ENCODE measurements at places on chromosomes 11 and 22.
A peak's percentile ranks its signal among the peaks of the same experiment; 100 is the strongest.

DNA sequence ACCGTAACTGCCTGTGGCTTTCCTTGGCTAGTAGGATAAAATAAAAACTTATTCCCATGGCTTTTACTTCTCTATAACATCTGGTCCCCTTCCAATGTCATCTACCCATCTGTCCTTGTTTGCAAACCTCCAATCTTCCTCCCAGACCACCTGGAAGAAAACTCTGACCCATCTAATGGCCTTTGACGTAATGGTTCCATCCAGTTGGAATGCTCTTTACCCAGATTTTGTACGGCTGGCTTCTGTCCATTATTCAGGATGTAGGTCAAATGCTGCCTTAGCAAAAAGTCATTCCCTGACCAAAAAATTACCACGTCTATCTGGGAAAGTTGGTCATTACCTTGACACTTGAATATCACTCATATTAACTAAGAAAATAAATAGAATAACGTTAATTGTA lies 577.9 kb upstream of the ANO5 start:
- DNase-seq = no peak

- no peak for DNase-seq
These were observed 213.6 kb downstream of the DYNC2H1 start for GRCh38 chr11:103322821-103323220.

DNA sequence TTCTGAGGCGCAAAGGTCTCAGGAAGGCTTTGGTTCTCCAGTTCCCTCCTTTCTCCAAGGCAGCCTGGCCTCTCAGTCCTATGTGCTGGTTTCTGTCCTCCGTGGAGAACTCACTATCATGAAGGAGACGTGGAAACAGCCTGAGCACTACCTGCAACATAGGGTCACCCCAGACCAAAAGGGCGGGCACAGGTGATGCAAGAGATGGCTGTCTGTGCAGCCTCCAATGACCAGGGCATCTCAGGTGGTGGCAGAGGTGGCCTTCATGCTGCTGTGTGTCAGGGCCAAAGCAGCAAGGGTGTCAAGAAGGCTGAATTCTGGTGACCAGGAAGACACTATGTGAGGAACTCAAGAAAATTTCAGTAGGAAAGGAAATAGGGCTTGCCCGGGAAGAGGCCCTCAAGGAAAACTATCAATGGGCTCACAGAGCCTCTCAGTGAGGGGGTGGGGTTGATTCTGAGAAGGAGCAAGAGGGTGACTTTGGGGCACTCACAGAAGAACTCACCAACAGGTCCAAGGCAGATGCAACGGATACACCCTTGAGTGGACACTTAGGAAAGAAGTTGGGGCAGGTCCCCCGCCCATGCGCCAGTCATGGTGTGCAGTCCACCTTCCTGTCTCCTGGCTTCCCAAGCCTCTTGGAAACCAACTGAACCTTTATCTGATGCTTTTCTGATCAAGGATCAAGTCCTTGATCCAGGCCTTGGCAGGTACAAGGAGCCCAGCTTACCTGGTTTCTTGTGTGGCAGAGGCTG lies 212.3 kb upstream of the B3GAT1 start:
- no peak for DNase-seq

GRCh38 chr11:24321229-24321628 lies 175.6 kb upstream of the LUZP2 start:
- no peak for DNase-seq

GRCh38 chr11:14974515-14975251 lies 2.5 kb upstream of the CALCA start:
- peak; percentile 50 for DNase-seq

GRCh38 chr11:96215110-96215782 lies 127.7 kb downstream of the MAML2 start:
- no peak for DNase-seq

DNA sequence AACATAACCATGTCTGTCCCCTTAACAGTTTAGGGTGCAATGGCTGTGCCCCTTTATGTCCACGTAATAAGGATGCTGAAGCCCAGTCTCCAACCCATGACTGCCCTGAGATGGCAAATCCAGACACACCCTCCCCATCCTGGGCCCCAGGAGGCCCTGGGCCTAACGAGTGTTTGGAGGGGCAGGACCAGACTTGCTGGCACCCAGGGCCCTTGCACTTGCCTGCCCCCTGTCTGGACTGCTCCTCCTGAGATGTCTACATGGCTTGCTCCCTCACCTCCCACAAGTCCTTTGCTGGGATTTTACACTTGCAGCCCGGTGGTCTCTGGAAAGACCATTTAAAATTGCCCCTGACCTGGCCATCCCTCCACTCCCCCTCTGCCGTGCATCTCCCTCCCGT lies 132.2 kb upstream of the NECTIN1 start:
- no peak for DNase-seq

DNA sequence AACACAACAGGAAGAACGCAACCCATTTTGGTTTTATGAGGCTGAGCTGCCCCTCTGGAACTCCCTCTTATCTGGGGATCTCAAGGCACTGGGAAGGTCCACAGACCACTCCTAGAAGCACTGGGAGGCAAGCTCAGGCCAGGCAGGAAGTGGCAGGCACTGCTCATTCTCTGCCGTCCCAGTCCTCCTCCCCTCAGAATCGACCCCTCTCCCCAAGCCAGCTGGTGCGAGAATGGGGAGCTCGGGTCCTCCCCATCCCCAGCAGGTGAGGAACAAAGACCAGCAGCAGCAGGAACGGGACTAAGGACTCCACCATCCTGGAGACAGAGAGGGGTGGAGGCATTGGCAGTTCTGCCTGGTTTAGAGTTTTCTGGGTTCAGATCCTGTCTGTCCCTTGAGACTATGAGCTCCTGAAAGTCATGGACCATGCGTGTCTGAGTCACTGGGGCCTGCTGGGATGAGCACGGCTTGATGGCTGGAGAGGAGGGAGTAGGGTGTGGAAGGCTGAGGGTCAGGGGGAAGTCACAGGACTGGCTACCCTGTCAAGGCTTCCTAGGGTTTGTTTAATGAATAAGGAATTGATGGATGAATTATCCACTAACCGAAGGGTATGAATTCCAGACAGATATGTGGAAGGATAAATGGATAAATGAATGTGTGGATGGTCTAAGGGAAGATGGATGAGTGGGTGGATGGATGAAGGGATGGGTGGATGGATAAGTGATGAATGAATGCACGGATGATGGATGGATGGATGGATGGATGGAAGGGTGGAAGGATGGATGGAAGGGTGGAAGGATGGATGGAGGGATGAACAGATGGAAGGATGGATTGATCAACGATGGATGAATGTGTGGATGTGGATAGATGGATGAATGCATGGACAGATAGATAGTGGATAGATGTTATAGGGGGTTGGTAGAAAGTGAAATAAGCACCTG lies 6.4 kb downstream of the MYEOV start:
- DNase-seq = no peak

DNA sequence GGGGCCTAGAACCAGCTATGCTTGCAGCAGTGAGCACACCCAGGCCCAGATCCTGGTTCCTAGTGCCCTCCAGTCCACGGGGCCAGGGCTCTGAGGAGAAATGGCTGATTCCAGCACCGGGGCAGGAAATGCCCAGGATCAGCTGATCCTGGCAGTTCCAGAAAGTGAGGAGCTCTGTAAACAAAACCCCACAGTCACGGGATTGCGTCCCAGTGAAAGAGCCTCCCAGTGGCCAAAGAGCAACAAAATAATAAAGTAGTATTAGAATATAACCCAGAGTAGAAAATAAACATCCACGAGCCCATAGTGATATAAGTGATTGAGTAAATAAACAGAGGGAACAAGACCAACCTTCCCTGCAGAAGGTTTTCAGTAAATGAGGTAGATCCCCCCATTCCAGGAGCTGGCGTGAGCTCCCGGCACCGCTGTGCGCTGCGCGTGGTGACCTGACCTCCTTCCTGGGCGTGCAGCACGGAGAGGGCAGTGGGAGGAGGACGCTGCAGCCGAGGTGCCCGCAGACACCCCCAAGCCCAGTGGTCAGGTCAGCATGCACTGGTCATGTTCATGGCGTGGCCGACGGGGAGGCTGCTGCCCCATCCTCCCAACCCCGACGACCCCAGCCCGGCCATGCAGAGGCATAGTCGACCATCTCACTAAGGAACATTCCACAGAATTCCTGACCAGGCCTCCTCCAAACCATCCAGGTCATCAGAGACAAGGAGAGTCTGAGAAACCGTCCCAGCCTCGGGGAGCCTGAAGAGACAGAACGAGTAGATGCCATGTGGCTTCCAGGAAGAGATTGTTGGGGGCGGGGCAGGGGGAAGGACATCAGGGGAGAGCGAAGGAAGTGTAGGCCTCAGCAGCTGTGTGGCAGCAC lies 19.8 kb downstream of the PTDSS2 start:
- no peak for DNase-seq

GRCh38 chr11:128776424-128777284 lies 82.8 kb downstream of the FLI1 start:
- DNase-seq = peak; percentile 20

GRCh38 chr11:64165842-64166635 lies at the start of gene MACROD1:
MACROD1 (minus strand) TSS chr11:64166113; CDS start chr11:64165994, 119 bp downstream.
- DNase-seq = peak; percentile 80

- no peak for DNase-seq
These were observed 29.6 kb downstream of the METTL15 start for GRCh38 chr11:28137832-28138231.

GRCh38 chr11:79026803-79027445 lies 413.9 kb downstream of the TENM4 start:
- DNase-seq = no peak

DNA sequence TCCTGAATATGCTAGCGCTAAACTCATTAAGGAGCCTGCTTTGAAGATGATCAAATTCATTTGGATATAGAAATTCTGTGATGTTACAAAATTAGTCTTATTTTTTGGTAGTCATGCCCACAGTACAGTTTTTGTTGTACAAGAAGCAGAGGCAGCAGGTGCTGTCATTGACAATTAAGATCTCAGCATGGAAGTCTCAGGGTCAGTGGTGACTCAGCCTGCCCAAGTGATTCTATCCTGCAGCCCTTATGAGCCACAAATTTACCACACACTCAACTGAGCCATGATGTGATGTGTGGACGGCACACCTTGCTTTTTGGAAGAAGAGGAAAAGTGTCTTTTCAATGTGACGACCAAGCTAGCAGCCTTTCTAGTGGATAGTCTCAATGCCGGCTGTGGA lies 153.6 kb upstream of the SORL1-AS1 start:
- no peak for DNase-seq

GRCh38 chr11:33063326-33063881 lies 24.0 kb downstream of the TCP11L1 start:
- DNase-seq = no peak

DNA sequence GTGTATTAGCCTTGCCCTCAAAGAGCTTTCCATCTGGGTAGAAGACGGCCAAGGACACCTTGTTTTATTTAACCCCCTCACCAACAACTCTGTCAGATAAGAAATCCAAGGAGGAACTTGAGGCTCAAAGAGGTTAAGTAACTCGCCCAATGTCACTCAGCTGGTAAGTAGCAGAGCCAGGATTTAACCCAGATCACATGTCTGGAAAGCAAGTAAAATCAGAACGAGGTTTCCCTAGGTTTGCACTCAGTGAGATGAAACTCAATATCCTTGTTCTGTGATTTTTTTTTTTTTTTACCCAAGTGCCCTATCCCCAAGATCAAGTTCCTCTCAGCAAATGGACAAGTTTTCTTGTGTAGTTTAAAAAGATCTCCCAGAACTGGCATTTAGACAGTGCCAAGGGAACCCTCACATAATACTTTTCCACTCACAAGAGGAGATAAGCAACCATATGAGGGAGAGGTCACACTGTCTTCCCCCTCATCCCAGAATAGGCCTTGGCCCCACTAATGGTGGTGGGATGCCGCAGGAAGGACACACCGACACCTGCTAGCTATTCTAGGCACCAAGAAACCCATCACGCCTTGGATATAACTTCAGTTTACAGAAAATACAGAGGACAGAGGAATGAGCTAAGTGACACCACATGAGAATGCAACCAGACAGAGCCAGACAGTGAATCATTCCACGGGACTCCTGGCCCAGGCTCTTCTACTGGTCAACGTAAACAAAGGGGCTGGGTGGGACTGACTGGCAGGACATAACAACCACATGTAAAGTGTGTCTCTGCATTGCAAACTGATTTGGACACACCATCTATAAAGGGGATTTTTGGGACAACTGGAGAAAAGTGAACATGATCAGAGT lies 8.6 kb upstream of the ARAP1 start:
- DNase-seq = no peak

DNA sequence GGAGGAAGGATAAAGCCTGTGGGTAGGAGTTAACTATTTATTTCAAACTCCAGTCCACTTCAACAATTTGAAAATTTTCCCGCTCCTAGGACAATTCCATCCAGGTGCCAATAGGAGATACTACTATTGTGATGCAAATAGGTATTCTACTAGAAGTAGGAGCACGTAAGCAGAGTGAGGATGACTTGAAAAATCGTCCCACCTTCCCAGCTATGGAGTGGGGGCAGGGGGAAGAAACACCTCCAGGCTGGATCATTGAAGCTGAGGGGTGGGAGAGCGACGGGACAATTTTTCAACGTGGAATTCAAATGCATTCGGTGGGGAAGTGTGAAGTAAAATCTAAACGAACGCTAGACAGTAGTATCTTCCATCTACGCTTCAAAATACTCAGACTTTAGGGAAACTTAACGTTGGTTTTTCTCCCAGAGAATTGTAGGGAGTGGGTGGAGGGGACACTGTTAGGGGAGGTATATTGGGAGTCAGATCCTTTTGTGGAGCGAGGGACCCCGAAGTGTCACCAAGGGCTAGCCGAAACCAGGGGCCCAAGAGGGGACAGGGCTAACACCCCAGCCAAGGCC lies 523 bp upstream of the ARHGAP42 start:
- DNase-seq = no peak

GRCh38 chr22:33687464-33687863 lies 232.8 kb downstream of the LARGE1 start:
- DNase-seq = no peak

GRCh38 chr22:31122532-31123291 lies at the start of gene INPP5J:
INPP5J (plus strand) TSS chr22:31122966; CDS start chr22:31123015, 49 bp downstream.
- no peak for DNase-seq

DNA sequence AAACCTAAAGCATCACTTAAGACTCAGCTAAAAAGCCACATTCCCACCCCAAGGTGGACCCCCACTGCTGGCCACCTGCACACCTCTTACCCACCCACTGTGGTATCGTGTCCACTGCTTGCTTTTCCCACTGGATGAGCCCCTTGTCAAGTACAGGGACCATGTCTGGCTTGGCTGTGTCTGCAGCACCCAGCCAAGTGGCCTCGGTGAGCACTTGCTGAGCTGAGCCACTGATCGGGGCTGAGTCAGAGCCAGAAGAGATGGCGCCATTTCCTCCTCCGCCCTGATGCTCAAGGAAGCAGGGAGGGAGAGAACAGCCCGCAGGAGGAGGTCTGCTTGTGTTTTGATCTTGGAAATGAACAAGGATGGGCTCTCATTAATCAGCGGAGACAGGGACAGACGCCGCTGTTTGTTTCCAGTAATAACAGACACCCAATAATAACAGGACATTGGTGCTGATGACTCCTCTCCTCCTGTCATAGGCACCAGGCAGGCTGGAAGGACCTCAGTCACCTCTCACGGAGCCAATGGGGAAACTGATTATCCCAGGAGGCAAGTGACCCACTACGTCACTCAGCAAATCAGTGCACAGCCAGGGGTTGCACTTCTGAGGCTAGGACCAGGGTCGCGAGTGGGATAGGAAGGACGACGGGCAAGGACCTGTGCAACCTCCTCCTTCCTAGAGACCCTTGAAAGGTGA lies 85.2 kb upstream of the RTL6 start:
- DNase-seq = no peak

Measured in activated T-cell treated with anti-CD3 and anti-CD28 coated beads, Interleukin-2, amount 50 U/mL, for 4 hours (primary cell).